ENCODE measurements at places on chromosomes 1 and 21. TPM values are rescaled to one million over a fixed set of nuclear protein-coding genes. Genes with fewer than 3 reads are reported as not detected.

TNNI3K gene
- not detected for polyA plus RNA-seq

OR2T29 gene
- polyA plus RNA-seq: not detected

TMOD4 gene
- not detected for polyA plus RNA-seq

CHIA gene
- not detected for polyA plus RNA-seq

C1QC gene
- polyA plus RNA-seq: not detected

ALX3 gene
- not detected for polyA plus RNA-seq

Measured in immature natural killer cell (primary cell).